A549 treated with RU486 at 1 μM for 4 hours (cell line): ENCODE measurements at places on chromosomes 11 and 22. TPM values are rescaled to one million over a fixed set of nuclear protein-coding genes. Genes with fewer than 3 reads are reported as not detected.

Gene PKP3
- 26.4 to 39.8 TPM (median 36.5 TPM) in 5 replicates for total RNA-seq

Gene LDHAL6A
- total RNA-seq, result not detected in 5 replicates

Gene SH3BP1
- total RNA-seq, result 1.9 to 3.1 TPM (median 2.1 TPM) in 5 replicates

Gene IFT27
- total RNA-seq, result 16.2 to 28.4 TPM (median 22.9 TPM) in 5 replicates

Gene SLC7A4
- not detected in 5 replicates for total RNA-seq

Gene KCNK4
- total RNA-seq, result 0.21 TPM in 1 of 5 replicates, not detected in the others
